ENCODE measurements at places on chromosomes 6 and 20. TPM values are rescaled to one million over a fixed set of nuclear protein-coding genes. Genes with fewer than 3 reads are reported as not detected.

SNX21 gene
- total RNA-seq: 23.7 TPM

CNBD2 gene
- total RNA-seq: 2.7 TPM

DDO gene
- total RNA-seq: not detected

SLCO4A1 gene
- 3.1 TPM for total RNA-seq

TRIM10 gene
- total RNA-seq: not detected

CAGE1 gene
- not detected for total RNA-seq

PKHD1 gene
- not detected for total RNA-seq

MOG gene
- not detected for total RNA-seq

PRL gene
- not detected for total RNA-seq

MEI4 gene
- total RNA-seq: under 0.01 TPM

PRDM1 gene
- total RNA-seq: 7.7 TPM

CLDN20 gene
- not detected for total RNA-seq

NNAT gene
- 5.2 TPM for total RNA-seq

SAMD5 gene
- 1.3 TPM for total RNA-seq

UST gene
- total RNA-seq: under 0.01 TPM

TFAP2D gene
- total RNA-seq: not detected

Measured in vein endothelial cell (primary cell).